ENCODE measurements at places on chromosomes 2 and 18. TPM values are rescaled to one million over a fixed set of nuclear protein-coding genes. Genes with fewer than 3 reads are reported as not detected.
A peak's percentile ranks its signal among the peaks of the same experiment; 100 is the strongest.

DNA sequence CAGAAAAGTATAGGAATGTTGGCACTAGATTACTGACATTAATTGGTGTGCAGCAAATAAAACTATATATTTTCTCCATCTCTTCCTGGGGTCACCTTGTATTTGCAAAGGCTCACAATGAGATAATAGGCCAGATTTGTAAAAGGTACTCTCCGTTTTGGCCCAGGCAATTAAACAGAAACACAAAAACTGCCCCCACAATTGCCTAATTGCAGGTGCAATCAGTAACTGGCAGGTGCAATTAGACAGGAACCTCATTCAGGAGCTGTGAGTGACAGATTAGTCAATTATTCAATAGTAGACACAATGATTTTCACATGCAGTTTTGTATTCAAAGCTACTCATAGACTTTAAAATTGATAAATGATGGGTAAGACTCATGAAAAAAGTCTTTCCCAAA is 451.4 kb upstream of the ID2 start:
- DNase-seq, result no peak

GRCh38 chr2:160613466-160614153 is 120.0 kb upstream of the RBMS1 start:
- no peak for DNase-seq

GRCh38 chr2:180959787-180960186 is 20.6 kb upstream of the UBE2E3 start:
- no peak for DNase-seq

DNA sequence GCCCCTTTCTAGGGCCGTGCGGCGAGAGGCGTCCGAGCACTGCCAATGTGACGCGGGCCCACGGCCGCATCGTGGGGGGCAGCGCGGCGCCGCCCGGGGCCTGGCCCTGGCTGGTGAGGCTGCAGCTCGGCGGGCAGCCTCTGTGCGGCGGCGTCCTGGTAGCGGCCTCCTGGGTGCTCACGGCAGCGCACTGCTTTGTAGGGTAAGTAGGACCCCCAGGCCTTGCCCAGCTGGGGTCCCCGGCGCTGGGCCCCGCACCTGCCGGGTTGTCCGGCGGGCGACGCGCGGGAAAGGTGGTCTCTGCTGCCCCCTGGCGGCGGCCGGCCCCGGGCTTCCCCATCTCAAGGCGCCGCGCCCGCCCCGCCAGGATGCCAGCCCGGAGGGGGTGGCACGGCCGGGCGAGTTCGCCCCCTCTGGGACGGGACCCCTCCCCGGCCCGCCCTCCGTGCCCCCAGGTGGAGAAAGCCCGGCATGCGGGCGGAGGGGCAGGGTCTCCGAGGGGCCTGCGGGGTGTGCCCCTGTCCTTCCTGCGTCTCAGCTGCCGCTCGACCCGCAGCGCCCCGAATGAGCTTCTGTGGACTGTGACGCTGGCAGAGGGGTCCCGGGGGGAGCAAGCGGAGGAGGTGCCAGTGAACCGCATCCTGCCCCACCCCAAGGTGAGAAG is 1.9 kb downstream of the PRSS56 start:
- peak; percentile 63 for DNase-seq

DNA sequence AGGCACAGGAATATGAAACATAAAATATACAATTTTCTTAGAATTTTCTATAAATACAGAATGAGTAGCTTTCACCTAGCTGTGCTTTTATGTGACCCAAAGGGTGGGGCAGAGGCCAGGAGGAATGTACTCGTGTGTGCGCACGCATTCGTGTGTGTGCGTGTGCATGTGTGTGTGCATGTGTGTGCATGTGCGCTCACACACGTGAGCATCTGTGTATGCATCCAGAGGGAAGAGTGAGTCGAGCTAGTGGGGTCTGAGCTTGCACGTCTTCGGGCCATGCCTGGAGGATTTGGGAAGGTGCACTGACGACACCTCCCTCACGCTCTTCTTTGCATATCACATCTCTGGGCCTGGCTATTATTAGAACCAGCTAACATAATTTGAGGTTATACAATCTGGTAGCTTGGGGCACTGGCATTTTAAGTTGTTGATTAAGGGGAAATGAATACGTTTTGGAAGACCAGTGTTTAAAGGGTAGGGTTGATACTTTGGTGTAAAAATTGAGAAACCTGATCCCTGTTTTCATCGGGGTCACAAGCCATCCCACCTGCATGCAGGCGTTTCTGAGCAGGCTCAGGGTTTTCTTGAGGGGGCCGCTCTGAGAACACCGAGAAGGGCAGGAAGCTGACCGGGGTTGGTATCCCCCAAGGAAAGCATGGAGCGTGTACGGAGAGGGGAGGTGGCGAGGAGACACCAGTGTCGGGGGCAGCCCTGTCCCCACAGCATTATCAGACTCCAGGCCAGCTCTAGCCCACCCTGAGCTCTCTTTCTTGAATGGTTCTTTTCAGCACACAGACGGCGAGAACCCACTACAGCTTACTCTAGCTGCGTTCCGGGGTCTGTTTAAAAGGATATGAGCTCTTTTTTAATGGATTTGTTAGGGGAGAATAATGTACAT is 85.3 kb downstream of the LRRFIP1 start:
- DNase-seq, result no peak

- no peak for DNase-seq
Measured at GRCh38 chr2:236265675-236266074, 1.5 kb upstream of the ASB18 start.

DNA sequence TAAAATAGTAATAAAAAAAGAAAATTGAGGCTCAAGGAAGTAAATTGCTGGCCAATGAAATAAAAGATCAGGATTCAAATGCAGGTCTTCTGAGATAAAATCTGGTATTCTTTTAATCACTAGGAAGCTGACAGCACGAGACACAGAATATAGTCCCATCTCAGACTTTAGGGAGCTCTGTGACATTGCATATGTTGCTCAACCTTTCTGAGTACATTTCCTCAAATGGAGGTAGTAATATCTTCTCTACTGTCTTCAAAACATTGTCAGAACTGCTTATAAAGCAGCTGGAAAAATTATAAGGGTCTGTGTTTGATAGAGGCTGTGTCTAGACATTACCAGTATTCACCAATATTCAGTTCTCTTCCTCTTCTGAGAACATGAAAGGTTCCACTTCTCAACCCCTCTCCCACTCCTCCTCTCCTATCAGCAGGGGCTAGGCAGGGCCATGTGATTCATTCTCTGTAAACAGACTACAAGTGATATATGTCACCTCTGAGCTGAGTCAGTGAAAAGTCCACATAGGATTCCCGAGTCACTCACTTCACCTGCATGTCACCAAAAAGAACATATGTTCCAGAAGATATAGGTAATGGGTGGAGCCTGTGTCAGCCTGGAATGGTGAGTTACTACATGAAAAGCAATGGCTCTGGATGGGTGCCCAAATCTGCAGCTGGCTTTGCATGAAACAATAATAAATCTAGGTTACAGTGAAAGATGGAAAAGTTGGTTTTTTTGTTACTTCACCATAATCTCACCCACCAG is 7.1 kb downstream of the KCNE4 start:
- DNase-seq, result no peak

DNA sequence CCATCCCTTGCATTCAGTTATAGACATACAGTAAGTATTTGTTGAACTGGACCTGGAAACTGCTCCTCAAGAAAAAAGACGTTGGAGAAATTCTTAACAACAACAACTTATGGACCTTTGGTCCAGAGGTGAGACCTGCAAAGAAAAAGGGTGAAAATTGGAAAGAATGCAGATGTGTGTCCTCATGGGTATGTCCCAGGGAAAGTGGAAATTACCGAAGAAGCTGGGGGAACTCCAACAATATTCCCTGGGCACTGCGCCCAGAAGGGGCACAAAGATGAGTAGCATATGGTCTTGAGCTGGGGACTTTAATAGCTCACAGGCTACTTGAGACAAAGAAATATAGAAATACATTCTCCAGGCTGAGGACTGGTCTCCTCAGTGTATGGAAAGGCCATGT is 35.5 kb upstream of the YWHAQ start:
- no peak for DNase-seq

DNA sequence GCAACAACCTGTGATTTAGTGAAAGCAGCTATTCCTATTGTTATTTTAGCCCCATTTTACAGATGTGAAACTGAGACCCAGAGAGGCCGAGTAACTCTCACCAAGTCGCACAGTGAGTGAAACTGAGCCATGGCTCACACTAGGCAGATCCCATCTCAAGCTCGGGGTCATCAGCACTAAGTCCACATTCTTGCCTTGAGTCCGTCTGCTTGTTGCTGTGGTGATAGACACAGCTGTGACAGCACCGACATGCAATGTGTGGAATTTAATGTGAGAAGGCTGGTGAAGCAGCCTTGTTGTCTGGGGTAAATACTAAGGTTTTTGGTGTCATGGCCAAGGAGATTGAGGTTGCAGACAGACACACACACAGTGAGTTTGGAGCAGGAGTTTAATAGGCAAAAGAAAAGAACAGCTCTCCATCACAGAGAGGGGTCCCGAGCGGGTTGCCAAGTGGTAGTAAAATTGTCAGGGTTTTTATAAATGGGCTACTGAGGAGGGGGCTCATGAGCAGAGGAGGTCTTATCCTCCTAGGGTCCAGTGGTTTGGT is 40.2 kb upstream of the GMCL1 start:
- DNase-seq, result no peak

GRCh38 chr2:233235977-233236376 is 15.5 kb upstream of the ATG16L1 start:
- no peak for DNase-seq

DNA sequence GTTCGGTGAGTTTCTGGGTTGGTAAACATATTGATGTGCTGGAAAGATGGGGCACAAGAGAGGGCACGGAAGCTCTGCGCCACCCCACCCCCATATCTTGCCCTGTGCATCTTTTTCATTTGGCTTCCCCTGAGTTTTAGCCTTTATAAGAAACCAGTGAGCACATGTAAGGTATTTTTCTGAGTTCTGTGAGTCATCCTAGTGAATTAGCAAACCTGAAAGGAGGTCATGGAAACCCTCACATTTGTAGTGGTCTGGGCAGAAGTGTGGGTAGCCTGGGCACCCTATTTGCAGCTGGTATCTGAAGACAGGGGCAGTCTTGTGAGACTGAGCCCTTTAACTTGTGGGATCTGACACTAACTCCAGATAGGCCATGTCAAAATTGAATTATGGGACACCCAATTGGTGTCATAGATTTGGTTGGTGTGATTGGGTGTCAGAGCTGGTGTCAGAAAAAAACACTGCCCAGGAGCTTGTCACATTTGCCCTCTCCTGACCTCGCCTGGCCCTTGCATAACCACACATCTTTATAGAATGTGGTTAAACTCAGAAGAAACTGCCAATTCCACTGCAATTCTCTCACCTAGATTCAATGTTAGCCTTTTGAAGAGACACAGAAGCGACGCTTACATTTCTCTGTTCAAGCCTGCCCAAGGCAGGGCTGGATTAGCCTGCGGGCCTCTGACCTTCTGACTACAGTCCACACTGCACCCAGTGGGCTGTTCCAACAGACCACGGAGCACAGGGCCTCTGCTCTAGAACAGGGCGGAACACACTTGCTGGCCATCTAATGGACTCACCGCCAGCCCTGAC is 12.0 kb upstream of the GALM start:
- DNase-seq, result peak; percentile 83

DNA sequence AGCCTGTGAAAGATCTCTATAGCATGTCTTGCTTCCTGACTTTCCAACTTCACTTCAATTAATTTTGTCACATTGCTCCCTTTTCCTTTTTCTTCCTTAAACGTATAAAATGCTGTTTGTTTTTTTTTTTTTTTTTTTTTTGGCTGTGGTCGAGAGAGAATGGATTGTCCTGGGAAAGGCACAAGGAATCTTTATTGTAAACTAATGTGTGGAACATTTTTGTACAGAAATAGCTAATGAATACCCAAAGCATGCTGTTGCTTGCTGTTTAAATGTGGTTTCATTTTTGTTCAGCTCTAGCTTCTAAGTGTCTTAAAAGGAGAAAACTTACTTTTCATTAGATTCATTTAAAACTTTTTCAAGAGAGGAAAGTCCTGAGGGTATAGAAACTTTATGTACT is 105.5 kb downstream of the GPD2 start:
- DNase-seq, result no peak

GRCh38 chr2:86396291-86396785 is 44.8 kb upstream of the KDM3A start:
- DNase-seq, result peak; percentile 57

DNA sequence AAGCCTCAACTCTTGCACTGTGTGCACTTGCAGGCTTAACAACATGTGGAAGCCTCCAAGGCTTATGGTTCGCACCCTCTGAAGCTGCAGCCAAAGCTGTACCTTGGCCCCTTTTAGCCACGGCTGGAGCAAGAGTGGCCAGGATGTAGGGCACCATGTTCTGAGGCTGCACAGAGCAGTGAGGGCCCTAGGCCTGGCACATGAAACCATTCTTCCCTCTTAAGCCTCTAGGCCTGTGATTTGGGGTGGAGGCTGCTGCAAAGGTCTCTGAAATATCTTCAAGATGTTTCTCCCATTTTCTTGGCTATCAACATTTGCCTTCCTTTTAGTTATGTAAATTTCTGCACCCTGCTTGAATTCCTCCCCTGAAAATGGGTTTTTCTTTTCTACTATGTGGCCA is 161.9 kb upstream of the SPATS2L start:
- DNase-seq, result no peak

GRCh38 chr18:6203791-6204190 is 210.9 kb downstream of the L3MBTL4 start:
- no peak for DNase-seq

GRCh38 chr2:115880558-115880957 is 1438.1 kb downstream of the DPP10 start:
- no peak for DNase-seq

DNA sequence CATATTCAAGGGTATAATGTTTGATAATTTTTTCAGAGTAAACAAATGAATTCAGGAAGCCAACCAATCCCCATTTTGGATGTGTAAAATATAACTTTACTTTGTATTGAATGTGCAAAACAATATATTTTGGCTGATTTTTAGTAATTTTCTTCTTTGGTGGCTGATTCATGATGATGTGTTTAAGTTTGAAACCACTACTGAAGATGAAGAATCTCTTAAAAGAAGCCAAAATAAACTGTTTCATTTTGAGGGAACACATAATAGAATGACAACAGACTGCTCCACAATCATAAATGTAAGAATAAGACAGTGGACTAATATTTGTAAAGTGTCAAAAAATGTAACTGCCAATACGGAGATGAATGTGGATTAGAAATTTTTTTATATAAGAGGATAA is 52.5 kb upstream of the TRIM43 start:
- DNase-seq, result no peak

GRCh38 chr2:1769703-1770422 is 25.5 kb upstream of the PXDN start:
- DNase-seq, result peak; percentile 73

- peak; percentile 83 for DNase-seq
Measured at GRCh38 chr2:6913415-6914157, 3.6 kb upstream of the RNF144A start.

- no peak for DNase-seq
Measured at GRCh38 chr2:62114564-62114963, 81.4 kb upstream of the B3GNT2 start.

The RGPD3 gene
- total RNA-seq, result not detected

The TMEM247 gene
- not detected for total RNA-seq

The ABCG8 gene
- not detected for total RNA-seq

The CSRNP3 gene
- not detected for total RNA-seq

The SPR gene
- total RNA-seq, result 8.7 TPM

The CHST9 gene
- total RNA-seq, result not detected

The APLF gene
- total RNA-seq, result 2.4 TPM

The MTCL1 gene
- 0.15 TPM for total RNA-seq

The SERPINB2 gene
- not detected for total RNA-seq
